ENCODE measurements at places on chromosomes 1 and 21.

- DNase-seq: no peak
Observed at GRCh38 chr21:36263797-36264196, 56.2 kb upstream of the MORC3 start.

GRCh38 chr1:61352845-61353435 lies 270.6 kb downstream of the NFIA start:
- DNase-seq: no peak

GRCh38 chr1:13751458-13751871 lies 51.5 kb downstream of the PRDM2 start:
- DNase-seq: no peak

GRCh38 chr1:60547821-60548220 lies 474.3 kb upstream of the C1orf87 start:
- DNase-seq: no peak

DNA sequence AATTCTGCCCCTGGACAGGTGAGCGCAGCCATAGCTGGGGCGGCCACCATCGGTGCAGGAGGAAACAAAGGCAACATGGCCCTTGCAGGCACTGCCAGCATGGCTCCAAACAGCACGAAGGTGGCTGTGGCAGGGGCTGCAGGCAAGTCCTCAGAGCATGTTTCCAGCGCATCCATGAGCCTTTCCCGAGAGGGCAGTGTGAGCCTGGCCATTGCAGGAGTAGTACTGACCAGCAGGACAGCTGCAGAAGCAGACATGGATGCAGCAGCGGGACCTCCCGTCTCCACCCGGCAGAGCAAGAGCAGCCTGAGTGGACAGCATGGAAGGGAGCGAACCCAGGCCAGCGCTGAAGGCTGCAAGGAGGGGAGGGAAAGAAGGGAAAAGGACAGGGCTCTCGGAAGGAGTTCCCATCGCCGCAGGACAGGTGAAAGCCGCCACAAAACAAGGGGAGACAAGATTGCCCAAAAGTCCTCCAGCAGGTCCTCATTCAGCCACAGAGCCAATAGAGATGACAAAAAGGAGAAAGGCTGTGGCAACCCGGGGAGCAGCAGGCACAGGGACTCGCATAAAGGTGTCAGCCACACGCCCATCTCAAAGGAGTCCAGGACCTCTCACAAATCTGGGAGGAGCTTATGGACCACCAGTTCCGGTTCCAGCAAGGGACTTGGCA lies 17.4 kb downstream of the ATF3 start:
- DNase-seq: no peak

DNA sequence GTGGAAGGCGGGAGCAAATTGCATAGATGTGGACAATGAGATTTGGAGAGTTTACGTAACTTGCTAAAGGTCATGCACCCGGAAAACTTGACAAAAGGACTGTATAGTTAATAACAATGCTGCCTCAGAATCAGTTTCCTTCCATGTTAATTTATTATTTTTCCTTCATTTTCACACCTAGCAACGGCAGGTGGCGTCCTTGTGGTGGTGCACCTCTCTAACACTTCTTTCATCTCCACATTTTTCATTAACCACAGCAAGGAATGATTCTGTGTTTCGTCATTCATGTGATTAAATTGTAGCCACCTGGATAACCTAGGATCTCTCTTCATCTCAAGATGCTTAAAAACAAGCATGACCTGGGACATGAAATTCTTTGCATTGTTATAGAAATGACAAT lies 2133.0 kb downstream of the NCAM2 start:
- no peak for DNase-seq

- no peak for DNase-seq
Observed at GRCh38 chr1:226069811-226070489, 7.4 kb downstream of the H3-3A start.
